ENCODE measurements at places on chromosomes 7 and 10.

DNA sequence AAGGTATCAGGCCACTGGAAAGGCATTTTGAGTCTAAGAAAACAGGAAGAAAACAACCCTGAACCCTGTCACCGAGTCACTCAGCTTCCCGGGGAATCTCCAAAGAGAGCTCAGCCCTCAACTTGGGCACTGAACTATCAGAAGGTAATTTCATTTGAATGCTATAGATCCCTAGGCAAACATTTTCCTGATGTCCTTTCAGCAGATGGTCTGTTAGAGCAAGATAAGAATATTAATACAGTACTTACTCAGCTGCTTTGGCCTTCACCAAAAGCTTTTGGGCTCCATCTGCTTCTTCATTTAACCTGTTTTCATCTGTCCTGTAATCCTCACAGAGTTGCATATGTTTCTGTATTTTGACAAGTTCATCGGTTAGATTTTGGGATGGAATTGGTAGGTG lies 34.2 kb upstream of the LAMB1 start:
- DNase-seq = no peak

GRCh38 chr10:89294721-89295239 lies 7.1 kb upstream of the IFIT2 start:
- DNase-seq = no peak

DNA sequence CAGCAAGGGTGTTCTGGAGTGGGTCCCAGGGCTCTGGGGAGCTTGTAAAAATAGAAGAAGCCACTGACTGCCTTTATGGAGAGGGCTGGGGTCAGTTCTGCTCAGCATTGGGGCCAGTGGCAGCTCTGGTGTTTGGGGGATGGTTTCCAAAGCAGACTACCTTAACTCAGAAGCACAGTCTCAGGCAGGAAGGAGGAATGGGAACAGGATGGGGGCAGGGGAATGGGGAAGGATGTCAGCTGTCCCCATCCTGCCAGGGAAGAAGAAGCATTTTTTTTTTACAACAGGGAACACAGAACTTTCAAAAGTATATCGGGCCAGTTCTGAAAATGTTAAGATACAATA lies 28.8 kb downstream of the TSPAN15 start:
- DNase-seq = no peak

DNA sequence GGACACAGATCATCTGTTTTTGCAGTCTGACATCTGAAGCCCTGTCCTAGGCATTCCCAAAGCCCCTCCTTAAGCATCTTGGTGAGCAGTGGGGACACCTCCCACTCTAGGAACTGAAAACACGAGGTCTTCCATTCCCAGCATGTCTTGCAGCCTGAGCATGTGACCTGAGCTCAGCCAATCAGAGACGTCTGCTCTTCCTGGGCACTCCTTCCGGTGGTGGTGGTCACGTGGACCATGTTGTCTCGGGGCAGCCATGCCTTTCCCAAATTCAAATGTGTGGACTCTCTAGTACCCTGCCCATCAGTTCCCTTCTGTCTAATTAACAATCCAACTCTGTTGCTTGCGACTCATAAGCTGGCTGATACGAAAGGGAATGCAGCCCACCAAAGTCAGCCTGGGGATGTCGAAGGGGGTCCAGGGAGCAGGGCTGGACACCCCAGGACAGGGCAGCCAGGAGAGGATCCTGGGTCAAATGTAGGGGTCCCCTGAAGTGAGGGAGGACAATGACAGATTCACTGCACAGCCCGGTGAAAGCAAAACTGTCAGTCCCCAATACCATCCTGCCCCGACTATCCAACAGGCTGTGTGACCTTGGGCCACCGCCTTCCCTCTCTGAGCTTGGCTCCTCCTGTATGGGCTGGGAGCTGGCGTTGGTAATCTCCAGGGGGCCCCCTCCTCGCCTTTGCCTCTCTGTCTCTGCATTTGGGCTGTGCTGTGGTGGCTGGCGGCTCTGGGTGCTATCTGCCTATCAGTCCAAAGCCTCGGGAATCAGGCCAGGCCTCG lies 57.4 kb upstream of the BAIAP2L1 start:
- no peak for DNase-seq

DNA sequence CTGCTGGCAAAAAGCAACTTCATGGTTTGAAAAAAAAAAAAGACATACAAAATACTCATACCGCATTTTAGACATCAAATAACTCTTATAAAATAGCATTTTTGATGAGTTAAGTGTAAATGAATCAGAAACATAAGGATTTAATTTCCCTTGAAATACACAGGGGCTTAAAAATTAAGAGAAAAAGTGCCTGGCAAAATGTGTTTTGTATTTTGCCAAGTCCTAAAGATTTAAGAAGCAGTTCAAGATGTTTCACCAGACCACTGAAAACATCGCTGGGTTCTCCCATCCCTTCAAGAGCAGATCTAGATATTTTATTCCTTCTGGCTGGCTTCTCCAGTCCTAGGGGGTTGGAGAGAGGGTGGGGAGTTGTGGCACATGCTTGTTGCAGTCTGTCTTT lies 396.4 kb downstream of the INHBA start:
- DNase-seq = no peak

DNA sequence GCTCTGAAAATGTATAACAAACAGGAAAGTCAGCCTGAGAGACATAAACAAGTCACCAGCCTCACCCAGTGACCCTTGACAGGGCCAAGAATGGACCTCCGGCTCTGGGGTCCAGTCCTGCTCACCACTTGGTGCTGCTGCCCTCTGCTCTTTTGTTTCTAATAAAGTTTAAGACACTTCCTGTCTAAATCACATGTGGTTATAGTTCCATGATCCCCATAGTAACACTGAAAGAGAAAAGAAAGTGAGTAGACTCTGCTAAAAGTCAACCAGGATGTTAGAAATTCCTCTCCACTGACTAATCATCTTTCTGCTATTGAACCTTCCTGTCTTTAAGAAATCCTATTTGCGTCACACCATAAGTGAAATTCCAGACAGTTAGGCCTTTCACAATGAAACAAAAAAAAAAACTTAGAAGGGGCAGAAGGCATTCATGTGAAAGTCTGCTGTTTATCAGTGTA lies 179.2 kb upstream of the BET1 start:
- no peak for DNase-seq

DNA sequence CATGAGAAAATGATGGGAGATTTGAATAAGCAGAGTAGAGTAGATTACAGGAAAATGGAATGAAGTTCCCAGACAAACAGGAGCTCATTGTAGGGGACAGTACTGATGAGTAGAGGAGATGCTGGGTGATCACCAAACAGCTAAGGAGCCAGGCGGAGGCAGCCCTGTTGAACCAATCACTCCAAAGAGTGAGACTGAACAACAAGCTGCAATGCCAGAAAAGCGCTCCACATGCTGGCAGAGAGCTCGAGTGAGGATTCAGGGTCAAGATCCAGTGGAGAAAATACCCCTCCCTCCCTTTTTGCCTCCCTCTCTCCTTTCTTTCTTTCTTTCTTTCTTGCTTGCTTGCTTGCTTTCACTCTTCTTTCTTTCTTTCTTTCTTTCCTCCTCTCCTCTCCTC lies 133.3 kb downstream of the PFKFB3 start:
- no peak for DNase-seq

- no peak for DNase-seq
Measured at GRCh38 chr7:19146699-19147098, 1.5 kb upstream of the FERD3L start.

DNA sequence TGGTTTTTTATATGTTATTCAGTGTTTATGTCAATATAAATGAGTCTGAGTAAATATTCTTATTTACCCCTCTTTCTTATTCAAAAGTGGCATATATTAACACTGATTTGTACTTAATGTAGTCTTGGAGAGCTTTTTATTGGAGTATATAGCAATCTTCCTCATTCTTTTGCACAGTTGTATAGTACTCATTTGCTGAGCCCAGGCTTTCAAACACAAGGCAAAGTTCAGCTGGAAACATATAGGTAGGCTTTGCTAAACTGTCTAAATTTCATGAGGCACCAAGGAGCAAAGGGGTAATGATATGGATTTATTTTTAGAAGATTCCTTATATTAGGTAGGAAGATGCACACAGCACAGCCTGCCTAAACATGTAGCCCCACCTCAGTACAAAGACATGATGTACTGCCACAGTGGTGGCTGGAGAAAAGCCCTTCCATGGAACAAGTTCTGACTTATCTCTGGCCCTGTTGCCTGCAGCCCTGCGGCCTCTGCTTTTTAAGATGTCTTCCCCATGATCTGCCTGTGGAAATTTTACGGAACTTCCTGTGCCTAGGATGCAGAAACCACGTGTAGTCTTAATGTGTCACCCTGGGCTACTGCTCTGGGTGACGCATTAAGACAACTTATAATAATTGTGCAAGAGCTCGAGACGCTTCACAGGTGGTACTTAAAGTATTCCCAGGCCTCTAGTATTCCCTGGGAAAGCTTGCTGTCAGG lies 9.6 kb upstream of the PDCD4 start:
- DNase-seq = no peak

DNA sequence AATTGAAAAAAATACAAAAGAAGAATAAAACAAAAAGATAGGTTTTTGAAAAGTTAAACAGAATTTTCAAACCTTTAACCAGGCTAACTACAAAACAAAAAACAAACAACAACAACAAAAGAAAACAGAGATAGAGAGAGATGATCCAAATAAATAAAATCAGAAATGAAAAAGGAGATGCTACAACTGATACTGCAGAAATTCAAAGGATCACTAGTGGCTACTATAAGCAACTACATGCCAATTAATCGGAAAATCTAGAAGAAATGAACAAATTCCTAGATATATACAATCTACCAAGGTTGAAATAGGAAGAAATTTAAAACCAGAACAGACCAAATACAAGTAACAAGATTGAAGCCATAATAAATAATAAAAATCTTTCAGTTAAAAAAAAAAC lies 326.8 kb upstream of the VSTM2A start:
- DNase-seq = no peak

GRCh38 chr7:155829796-155830470 lies 17.7 kb upstream of the SHH start:
- no peak for DNase-seq

GRCh38 chr10:6522230-6522629 lies 57.8 kb downstream of the PRKCQ start:
- no peak for DNase-seq

- no peak for DNase-seq
Measured at GRCh38 chr10:71367271-71367670, 29.4 kb upstream of the CDH23 start.

GRCh38 chr7:73606801-73607691 lies 17.3 kb downstream of the MLXIPL start:
- DNase-seq = peak; percentile 60

DNA sequence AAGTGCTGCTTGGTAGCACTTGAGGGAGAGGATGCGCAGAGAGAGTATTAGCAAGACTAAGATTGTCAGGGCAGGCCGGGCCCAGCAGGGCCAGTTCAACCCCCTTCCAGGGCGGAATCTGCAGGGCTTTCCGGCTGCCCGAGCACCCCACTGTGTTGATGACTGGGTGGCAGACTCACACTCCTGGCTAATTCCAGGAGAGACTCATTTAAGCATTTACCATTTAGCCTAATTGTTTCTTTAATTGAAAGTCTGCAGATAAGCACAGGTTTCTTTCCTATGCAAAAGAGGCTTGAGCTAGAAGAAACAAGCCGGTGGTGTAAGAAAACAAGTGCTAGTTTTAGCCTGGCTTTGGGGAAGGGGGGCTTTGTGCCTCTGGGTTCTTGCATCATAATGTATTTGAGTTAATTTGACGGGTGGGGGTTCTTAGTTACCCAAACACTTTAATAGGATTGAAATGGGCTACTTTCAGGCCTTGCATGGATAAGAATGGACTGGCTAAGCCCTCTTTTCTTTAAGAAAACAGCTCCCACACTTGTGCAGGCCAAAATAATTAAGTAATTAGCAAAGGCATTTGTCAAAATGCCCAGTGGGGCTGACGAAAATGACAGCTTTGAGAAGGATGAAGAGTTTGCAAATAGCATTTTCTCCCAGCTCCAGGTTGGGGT lies 201.3 kb downstream of the MYOF start:
- no peak for DNase-seq

DNA sequence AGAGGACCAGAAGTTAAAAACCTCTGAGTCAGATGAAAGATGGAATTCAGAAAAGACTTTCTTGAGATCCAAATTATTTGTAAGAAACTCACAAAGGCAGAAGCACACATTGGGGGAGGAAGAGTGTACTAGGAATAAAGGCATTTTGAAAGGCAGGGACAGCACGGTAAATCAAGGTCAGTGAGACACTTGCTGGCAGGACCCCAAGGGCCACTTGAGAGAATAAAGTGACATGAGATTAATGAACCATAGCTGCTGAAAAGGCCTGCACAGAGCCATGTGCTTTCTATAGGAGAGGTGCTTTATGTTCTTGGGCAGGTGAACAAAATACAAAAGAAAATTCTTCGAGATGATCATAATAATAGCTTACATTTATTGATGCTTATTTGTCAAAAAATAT lies 929.9 kb upstream of the MBL2 start:
- DNase-seq = no peak

DNA sequence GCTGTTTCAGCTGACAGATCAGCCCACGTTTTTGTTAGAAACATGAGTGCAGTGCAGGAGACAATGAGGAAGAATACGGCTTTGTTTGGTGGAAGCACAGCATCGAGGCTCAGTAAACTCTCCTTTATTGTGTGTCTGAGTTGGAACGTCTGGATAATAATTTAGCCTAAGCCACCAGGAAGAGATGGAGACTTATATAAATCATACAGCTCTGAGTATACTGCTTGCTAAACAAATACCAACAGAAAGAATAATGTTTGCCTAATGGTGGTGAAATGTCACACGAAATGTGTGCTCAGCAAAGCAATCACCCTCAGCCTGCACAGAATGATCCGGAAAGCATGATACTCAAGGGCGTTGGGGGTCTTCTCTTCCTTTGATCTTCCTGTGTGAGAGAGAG lies 664.1 kb upstream of the ADARB2 start:
- DNase-seq = no peak
